Activated CD4-positive, CD25-positive, alpha-beta regulatory T cell treated with anti-CD3 and anti-CD28 coated beads, Interleukin-2, amount 50 U/mL, for 16 hours (primary cell): ENCODE measurements at places on chromosomes 16 and 17.

- DNase-seq, result no peak
Measured at GRCh38 chr17:39591958-39592954, 15.5 kb downstream of the NEUROD2 start.

GRCh38 chr16:65235339-65236177 lies 113.7 kb upstream of the CDH11 start:
- no peak for DNase-seq

DNA sequence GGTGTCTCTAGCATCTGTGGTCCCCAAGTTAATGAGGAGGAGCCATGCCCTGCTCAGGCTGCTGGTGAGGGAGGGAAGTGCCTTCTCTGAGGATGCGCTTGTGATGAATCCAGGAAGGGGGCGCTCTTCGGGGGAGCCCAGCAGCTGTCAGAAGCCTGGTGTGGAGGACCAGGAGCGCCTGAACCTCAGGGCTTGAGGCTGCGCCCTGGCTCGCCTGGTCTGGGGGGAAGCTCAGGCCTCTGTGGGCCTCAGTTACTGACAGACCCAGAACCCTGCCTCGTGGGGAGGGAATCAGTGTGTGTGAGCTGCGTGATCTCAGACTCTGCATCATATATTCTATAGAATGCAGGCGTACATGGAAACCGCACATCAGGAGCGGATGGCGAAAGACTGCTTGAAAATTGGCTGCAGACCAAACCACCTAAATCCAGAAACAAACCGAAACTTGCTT lies 126.1 kb downstream of the SEC14L1 start:
- DNase-seq, result no peak

DNA sequence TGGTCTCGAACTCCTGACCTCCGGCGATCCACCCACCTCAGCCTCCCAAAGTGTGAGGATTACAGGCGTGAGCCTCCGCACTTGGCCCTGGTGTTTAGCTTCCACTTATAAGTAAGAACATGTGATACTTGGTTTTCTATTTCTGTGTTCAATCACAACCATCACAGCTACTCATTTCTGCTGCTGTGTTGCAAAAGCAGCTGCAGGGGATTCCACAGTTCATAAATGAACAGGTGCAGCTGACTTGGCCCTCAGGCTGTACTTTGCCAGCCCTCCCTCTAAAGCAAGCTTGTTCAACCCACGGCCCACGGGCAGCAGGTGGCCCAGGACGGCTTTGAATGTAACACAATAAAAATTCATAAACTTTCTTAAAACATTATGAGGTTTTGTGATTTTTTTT lies 79.2 kb downstream of the SLC39A11 start:
- no peak for DNase-seq

GRCh38 chr17:77151186-77151585 lies 10.4 kb downstream of the SEC14L1 start:
- no peak for DNase-seq

- no peak for DNase-seq
Measured at GRCh38 chr16:79053577-79053976, 547.0 kb downstream of the MAF start.

- no peak for DNase-seq
Measured at GRCh38 chr16:26214581-26215174, 522.9 kb downstream of the HS3ST4 start.

GRCh38 chr16:1863681-1864460 lies 8.1 kb downstream of the MEIOB start:
- DNase-seq, result no peak

DNA sequence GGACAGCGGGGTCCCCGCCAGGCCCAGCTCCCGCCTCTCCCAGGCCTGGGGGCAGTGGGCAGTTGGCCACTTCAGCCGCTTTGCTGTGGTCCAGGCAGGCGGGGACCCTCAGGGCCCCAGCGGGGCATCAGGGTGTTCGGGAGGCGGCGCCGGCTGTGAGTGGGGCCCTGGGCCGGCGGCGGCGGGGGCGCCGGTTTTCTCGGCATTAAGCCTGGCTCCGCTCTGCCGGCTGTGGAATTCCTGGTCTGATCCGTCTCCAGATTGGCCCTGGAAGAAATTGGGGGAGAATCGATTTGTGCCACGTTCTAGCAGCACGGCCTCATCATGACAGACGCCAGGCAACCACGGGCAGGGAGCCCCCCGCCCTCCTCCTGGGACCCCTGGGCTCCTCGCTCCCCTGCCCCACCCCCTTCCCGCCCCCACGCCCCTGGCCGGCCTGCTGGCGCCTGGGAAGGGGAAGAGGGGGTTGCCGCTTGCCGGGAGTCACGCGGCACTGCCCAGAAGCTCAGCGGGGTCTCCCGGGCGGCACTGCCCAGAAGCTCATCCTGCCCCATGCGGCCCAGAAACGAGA lies 28.6 kb upstream of the SSTR5 start:
- no peak for DNase-seq

DNA sequence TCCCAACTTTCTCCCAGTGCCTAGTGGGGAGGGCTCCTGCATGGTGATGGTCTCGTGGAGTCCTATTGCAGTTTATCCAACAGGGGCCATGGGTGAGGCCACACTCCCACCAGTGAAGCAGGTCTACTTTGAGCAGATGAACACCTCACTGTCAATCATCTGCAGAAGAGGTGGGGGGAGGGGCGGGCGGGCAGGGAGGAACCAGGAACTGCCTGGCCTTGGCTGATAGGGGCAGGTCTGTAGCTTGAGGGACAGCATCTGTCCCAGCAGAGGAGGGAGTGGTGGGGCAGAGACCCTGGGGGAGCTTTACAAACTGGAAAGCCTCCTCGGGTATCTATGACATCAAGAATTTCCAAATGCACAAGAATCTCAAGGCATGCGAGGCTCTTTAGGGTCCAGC lies 58.7 kb upstream of the ZNF423 start:
- no peak for DNase-seq

GRCh38 chr17:65055280-65055707 lies 1.2 kb downstream of the GNA13 start:
- DNase-seq, result peak; percentile 6

DNA sequence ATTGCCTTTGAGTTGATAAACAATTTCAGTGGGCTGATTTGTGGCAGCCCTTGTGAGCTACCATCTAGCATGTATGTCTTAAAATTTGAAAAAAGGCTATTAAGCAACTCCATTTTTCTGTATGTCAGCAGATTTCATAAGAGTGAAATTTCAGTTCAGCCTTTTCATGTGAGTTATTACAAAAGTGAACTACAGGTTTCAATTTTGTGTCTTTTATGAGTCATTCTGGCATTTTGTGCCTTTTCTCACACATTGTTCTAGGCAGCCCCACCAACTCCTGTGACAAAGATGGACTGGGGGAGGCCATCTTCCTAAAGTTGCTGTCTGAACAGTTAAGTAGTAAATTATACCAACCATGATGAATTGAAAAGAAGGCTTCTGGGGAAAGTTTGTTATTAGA lies 52.1 kb downstream of the USP10 start:
- no peak for DNase-seq

GRCh38 chr17:18856570-18856915 lies 1.4 kb upstream of the PRPSAP2 start:
- DNase-seq, result no peak

- DNase-seq, result no peak
Measured at GRCh38 chr17:79985943-79986391, 49.7 kb downstream of the TBC1D16 start.

- no peak for DNase-seq
Measured at GRCh38 chr17:44628243-44629188, 27.8 kb upstream of the MEIOC start.

DNA sequence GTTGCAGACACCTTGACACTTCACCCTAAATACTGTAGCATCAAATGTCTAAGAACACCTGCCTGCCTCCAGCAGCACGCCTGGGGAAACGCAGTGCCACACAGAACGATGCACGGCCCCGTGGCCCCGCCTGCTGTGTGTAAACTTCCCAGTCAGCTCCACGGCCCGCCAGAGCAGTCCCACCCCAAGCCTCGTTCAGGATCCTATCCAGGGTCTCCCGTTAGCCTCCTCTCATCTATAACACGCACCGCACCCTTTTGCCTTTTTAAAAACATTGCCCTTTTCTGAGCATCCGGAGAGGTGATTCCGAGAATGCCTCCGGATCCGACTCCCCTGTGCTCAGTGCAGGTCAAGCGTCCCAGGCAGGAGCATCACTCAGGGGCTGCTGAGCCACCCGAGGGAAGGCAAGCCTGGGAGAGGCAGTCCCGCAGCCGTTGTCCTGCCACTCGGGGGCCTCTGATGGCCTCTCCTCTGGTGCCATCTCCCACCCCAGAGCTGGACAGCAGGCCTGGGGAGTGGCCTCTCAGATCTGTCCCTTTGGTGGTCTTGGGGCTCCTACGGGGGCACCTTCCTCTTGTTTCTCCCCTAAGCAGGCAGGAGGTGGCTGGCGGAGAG lies 37.9 kb upstream of the SLC38A10 start:
- no peak for DNase-seq

DNA sequence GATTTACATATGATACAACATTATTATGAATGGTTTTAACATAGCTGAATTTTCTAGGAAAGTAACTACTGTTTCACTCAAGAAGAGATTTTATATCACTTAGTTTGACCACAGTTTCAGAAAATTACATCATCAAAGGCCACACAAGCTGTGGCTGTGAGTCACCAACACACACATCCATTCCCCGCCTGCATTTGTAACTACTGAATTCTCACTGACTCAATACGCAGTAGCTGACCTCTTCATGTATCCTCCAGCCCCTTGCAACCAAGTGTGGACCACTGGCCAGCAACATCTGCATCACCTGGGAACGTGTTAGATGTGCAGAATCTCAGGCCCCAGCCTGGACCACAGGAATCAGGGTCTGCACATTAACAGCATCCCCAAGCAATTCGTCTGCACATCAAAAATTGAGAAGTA lies 197.6 kb downstream of the XYLT1 start:
- DNase-seq, result no peak

- DNase-seq, result no peak
Measured at GRCh38 chr16:75112734-75113491, 3.7 kb downstream of the LDHD start.

- no peak for DNase-seq
Measured at GRCh38 chr16:11152677-11153331, 103.2 kb downstream of the SOCS1 start.

GRCh38 chr17:49932138-49932723 lies 36.8 kb upstream of the DLX4 start:
- DNase-seq, result no peak

DNA sequence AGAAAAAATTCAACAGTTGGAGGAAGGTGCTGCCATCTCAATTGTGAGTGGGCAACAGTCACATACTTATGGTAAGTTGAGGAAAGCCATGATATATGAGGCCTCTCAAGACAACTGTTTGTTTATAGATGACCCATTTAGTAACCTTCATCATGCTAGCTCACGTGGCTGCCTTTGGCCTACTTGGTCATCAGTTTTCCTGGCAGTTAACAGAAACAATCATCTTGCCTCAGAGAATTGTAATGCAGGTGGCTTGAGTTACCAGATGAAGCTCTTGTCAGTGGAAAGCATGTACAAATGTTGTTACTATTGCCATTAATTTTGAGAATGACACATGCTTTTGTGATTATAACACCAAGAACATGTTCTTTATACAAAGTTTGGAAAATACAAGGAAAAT lies 14.7 kb downstream of the TPPP3 start:
- no peak for DNase-seq

GRCh38 chr17:80726558-80727408 lies 182.1 kb downstream of the RPTOR start:
- DNase-seq, result no peak

DNA sequence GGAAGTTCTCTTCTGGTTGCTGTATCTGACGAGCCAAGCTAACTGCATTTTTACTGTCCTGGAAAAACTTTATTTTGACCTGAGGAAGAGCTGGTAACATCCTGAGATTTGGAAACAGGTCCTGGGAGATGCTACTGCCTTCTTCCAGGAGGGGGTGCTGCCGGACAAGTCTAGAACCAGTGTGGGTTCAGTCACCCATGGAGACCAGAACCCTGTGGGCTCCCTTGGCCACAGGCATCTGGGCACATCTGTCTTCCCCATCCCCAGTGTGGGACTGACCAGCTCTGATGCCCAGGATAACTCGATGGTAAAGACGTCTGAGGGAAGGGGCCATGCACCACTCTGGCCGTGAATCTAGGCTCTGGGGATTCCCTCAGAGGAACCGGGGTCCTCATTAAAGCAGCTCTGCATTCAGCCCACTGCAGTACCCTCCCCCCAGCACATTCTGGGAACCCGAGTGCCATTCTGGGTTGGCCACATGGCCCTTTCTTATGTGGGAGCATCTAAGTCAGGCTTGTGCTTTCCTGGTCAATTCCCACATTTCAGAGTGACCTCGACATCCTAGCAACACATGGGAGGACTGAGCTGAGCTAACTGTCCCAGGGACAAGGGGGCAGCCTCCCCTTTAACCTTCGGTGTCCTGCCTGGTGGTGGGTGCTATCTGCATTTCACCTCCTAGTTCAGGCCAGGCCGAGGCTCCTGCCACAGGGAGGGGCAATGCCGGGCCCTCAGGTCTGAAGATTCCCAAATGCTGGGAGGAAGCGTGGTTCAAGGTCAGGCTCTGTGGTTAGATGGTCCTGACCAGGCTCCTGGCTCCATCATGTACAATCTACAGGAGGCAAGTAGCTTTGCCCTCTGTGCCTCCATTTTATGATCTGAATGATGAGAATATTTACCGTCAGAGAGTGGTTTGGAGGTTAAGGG lies 6.4 kb downstream of the C16orf86 start:
- no peak for DNase-seq

DNA sequence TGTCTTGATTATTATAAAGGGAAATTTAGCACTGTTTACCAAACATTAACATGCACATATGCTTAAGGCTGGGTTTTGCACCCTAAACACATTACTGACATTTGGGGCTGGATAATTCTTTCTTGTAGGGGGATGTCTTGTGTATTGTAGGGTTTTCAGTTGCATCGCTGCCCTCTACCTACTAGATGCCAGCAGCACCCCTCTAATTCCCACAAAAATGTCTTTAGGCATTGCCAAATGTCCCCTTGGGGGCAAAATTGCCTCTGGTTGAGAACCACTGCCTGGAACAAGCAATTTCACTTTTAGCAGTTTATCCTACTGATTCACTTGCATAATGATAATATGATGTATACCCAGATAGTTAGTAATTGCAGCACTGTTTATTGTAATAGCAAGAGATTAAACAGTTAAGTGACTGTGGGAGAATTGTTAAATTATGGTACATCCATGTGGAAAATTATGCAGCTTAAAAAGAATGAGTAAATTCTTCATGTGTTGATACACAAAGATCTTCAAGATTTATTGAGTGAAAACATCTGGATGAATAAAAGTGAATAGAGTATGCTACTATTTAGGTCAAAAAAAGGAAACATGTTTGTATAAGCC lies 18.4 kb downstream of the PRSS54 start:
- no peak for DNase-seq

DNA sequence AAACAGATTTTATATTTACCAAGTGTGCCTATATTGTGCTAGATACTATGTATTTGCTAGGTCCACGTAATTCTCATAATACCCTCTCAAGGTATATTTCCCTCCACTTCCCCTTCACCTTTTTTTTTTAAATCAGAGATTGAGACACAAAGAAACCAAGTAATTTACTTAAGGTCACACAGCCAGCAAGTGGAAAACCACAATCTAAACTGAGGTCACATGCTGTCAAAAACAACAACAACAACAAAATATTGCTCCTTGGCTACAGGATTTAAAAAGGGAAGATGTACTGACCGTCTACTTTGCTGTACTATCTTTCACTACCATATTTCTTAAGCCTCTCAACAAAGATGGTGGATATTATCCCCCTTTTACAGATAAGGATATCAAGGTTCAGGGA lies 15.8 kb downstream of the BLMH start:
- no peak for DNase-seq

- no peak for DNase-seq
Measured at GRCh38 chr16:29112755-29113347, 128.0 kb downstream of the LAT start.

- DNase-seq, result no peak
Measured at GRCh38 chr16:68287276-68288251, 23.2 kb downstream of the SLC7A6OS start.
